Stimulated activated CD4-positive, alpha-beta T cell treated with anti-CD3 and anti-CD28 coated beads, Interleukin-12 subunit alpha, Interleukin-12 subunit beta, amount 100 ng/mL, for 48 hours (primary cell): ENCODE measurements at places on chromosomes 4 and X.

DNA sequence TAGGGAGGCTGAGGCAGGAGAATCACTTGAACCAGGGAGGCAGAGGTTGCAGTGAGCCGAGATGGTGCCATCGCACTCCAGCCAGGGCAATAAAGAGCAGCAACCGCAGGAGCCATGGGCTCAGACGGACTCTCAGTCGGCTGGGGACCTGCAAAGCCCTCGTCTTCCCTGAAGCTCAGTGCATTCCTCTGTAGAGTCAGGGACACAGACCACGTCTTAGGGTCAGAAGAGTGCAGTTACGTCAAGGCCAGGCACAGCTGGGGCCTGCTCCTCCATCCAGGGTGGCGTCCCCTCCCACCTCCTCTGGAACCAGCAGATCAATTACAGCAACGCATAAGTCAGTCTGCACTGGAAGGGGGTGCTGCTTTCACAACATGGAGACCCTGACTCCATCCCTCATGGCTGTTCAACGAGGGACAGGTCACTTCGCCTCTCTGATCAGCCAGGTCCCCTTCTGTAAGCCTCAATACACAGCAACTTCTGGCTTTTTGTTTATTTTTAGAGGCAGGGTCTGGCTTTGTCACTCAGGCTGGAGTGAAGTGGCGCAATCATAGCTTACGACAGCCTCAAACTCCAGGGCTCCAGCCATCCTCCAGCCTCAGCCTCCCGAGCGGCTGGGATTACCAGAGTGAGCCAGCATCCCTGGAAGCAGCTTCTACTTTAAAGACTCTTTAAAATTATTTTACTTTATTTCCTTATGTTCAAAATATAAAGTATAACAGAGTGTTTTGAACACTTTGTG lies 76.4 kb downstream of the ZFYVE28 start:
- DNase-seq = no peak

DNA sequence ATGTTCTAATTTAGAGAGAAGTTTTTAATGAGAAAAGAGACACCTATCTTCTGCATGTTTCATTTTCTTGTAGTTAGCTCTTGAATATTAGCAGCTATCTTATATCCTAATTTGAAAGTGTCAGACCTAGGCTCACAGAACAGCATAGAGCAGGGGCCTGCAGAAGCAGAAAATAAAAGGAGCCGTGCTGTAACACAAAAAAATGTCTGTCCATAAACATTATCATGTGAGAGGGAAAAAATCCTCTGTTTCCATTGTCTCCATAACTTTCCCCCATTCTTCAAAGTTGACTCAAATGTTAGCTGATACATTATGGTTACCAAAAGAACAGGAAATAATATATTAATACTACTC lies 329.2 kb upstream of the EPHA5 start:
- no peak for DNase-seq

- no peak for DNase-seq
Observed at GRCh38 chr4:149370002-149370401, 445.6 kb downstream of the IQCM start.

DNA sequence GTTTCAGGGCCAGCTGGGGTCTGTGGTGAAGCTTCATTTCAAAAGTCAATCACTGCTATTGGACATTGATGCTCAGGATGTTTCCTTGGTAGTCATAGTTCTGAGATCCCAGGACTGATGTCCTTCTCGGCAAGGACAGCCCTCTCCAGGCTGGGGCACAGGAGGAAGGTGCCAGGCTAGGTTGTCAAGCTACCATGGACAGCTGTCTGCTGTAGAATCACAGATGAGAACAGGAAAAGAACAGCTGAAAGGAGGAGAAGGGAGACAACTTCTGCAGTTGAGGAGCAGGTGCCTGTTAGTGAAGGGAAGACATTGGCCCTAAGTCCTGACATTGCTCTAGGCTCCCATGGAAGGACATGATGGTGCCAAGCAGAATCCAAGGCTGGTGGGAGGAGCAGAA lies 58.0 kb downstream of the XAGE2 start:
- DNase-seq = no peak

DNA sequence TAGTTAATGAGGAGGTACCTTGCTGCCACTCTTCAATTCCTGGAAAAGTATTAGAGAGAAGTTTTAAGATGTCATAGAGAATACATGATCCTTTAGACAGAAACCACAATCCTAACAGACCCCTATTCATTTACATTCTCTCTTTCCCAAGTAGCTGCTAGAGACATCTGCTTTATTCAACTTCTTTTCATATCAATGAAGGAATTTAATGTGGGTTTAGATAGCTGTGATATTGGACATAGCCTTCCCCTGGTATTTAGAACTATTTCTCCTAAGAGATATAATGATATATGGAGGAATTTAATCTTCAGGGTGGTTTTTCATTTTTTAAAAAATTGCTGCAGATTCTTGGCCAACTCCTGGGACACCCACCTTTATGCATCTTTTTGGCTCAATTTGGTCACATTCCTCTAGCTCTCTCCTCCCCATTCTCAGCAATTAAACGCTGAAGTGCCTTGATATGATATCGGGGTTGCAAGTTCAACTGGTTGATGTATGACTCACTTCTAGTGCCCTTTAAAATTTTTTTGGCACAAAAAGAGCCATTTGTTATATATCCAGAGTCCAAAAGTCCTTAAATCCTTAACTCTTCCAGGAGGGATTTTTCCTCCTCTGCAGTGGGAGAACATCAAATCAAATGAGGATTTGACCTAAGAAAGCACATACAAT lies 57.6 kb downstream of the DOCK11 start:
- no peak for DNase-seq

GRCh38 chr4:153890761-153891160 lies 101.9 kb upstream of the SFRP2 start:
- DNase-seq = no peak

GRCh38 chrX:38205039-38205438 lies 15.6 kb downstream of the SRPX start:
- no peak for DNase-seq

DNA sequence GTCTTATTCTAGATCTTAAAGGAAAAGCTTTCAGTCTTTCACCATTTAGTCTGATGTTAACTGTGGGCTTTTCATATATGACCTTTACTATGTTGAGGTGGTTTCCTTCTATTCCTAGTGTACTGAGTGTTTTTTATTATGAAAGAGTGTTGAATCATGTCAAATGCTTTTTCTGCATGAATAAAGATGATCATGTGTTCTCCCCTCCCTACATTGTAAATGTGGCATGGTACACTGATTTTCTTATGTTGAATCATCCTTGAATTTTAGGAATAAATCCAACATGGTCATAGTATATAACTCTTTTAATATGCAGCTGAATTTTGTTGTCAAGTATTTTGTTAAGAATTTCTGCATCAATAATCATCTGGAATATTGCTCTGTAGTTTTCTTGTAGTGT lies 4.3 kb downstream of the CLGN start:
- no peak for DNase-seq

DNA sequence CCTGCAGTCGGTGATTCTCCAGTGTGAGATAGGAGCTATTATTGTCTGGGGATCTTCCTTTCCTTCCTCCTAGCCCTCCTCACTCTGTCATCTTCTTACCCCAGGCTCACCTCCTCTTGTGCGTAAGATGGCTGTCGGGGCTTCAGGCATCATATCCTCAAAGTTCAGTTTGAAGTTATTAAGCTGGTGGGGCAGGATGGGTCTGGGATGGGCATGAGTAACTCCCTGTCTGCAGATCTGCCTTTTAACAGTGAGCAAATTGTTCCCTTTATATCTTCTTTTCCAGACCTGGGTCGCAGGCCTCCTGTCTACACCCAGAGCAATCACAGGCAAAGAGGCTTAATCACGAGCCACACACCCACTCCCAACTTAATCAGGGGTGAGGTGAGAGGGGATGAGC lies 900 bp upstream of the MTMR1 start:
- no peak for DNase-seq

DNA sequence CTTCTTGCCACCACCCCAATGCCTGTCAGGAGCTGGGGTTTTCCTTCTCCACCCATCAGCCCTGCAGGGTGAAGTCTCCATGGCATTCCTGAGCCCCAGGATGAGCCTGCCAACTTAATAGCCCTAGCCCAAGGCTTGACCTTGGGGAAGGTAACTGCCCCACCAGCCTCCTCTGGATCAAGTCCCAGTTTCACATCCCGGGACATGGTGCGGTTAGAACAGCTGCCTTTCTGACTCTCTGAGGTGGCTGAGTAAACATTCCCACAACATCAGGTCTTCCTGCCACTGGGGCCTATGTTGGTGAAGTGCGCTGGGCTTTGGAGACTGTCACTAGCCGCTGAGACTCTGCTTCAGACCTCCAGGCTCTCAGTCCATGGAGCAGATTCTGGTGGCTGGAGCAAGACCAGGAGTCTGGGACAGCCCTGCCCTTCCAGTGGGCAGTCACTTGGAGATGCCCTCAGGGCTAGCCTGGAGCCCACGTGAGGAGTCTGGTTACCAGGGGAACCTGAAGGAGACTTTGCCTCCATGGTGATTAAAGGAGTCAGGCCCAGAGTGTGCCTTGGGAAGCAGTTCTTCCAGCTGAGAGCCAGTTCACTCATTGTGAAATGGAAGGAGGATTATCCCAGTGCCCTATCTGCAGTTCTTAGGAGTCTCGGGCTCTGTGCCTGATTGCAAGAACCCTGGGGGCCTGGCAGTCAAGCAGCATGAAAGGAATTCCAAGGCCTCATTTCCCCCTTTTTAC lies 56.8 kb downstream of the SMIM20 start:
- no peak for DNase-seq

DNA sequence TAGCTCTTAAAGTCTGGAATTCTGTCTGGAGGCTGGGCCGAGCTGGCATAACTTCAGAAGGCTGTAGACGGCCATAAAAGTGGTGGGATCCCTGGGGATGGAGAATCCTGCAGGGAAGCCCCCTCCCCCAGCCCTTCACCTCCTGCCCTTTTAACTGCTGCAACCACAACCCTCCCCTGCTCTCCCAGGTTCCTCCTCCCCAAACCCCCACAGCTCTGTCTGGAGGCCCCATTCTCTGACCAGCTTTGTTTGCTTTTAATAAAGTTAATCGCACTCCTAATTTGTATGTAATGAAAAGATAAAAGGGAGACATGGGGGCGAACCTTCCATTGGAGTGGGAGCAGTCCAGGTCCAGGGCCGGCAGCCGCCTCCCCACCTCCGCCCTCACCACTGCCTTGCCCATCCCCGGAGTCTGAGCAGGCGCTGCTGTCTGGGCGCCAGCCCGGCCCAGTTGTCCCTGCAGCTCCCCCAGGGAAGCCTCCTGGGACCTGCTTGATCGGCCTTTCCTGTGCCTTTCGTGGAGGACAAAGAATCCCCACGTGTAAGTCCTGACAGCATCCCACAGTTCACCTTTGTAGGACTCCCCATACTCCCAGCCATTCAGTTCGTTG lies 84.3 kb downstream of the PJA1 start:
- DNase-seq = no peak

- no peak for DNase-seq
Observed at GRCh38 chrX:42189576-42189975, 266.2 kb upstream of the CASK start.

DNA sequence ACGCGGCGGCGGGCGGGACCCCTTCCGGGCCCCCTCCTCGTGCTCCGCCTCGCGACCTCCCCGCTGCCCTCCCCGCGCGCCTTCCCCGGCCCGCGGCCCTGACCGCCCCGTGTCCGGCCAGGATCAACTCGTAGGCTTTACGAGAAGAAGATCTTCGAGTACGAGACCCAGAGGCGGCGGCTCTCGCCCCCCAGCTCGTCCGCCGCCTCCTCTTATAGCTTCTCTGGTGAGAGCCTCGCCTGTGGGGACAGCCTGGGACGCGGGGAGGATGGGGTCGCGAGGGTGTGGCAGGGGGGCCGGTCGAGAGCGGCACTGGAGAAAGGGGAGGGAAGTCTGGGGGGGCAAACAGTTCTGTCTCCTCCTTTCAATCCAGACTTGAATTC lies 465 bp downstream of the EMD start:
- no peak for DNase-seq
